ENCODE measurements at places on chromosomes 4 and X. TPM values are rescaled to one million over a fixed set of nuclear protein-coding genes. Genes with fewer than 3 reads are reported as not detected.

Gene ADAMTS3
- total RNA-seq = 6.7 TPM

Gene AMBN
- not detected for total RNA-seq

Gene ALPK1
- total RNA-seq = 5.1 TPM

Gene BGN
- total RNA-seq = 0.16 TPM

Gene MAGEA9B
- total RNA-seq = not detected

Gene IL2
- total RNA-seq = not detected

Gene ARR3
- not detected for total RNA-seq

Gene IL1RAPL1
- not detected for total RNA-seq

GRCh38 chrX:40272141-40272540, 174.4 kb upstream of the BCOR start:
- no peak for DNase-seq

- DNase-seq = no peak
Measured at GRCh38 chrX:13690836-13691235, 1.9 kb downstream of the RAB9A start.

- no peak for DNase-seq
Measured at GRCh38 chr4:139508581-139509237, 47.3 kb downstream of the SETD7 start.

DNA sequence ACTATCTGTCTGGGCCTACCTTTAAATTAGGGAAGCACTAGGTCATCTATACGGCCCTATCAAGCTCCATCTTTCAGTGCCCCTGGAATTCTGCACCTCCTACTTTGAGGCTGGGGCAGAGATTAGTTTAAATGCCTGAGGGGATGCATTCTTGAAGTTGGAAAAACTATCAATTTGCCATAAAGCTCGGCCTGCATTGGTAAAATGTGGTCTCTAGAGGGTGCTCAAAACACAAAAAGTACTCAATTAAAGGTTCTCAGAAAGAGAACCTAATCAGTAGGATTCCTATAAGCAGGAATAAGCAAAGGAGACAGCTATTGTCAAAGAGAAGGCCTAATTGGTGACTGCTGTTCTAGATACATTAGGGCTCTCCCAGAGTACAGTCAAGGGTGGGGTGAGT, 111.7 kb downstream of the AMER1 start:
- DNase-seq = peak; percentile 10

DNA sequence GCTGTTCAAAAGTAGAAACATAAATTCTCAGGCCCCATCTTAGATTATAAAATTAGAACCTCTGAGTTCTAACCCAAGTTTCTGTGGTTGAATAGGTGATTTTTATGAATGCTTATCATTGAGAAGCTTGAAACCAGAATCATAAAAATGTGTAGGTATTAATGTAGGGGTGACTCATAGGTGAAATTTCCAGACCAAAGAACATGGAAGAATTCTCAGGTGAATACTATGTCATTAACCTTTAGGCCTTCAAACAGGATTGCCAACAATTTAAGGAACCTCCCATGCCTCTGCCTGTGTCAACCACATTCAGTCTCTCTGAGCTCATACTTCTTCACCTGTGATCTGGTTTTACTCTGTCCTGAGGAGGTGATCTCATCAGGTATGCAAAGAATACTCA, 177.8 kb downstream of the NPFFR2 start:
- no peak for DNase-seq

DNA sequence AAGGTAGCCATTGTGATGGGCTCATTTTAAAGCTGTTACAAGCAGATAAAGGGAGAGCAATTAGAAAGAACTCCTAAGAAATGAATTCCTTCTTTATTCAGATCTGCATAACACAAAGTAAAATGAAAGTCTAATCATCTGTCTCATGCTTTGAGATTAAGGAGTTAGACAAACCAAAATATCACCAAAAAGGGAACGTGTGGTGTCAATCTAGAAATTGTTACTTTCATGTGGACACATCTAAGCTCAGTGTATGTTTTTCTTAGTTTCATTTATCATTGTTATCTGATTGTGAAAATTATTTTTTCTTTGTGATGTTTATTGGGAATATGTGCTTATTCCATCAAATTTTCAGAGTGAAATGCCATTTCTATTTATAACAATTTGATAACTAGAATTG, 80.3 kb downstream of the BANK1 start:
- DNase-seq = no peak

GRCh38 chrX:9133426-9133825, 99.5 kb upstream of the FAM9B start:
- no peak for DNase-seq

DNA sequence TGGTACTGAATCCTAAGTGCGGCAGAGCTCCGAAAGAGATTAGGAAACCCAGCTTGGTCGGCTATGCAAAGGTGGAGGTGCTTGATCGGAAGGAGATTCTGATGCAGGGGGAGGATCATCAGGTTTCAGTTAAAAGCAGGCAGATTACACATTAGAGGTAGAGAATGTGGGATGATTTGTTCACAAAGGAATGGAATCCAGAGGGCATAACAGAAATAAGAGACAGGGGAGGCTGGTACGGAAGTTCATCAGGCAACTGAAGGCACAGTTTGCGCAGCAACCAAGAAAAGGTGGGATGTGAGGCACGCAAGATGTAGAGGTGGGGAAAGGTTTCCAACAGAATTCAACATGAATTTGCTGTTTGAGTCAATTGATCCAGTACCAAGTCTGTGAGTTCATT, 424 bp upstream of the ZNF330 start:
- DNase-seq = no peak

GRCh38 chrX:107683124-107683895, 55.0 kb downstream of the PRPS1 start:
- no peak for DNase-seq

- no peak for DNase-seq
Measured at GRCh38 chr4:46520361-46520760, 130.4 kb upstream of the GABRA2 start.

- no peak for DNase-seq
Measured at GRCh38 chrX:37787423-37787869, 7.6 kb downstream of the CYBB start.

DNA sequence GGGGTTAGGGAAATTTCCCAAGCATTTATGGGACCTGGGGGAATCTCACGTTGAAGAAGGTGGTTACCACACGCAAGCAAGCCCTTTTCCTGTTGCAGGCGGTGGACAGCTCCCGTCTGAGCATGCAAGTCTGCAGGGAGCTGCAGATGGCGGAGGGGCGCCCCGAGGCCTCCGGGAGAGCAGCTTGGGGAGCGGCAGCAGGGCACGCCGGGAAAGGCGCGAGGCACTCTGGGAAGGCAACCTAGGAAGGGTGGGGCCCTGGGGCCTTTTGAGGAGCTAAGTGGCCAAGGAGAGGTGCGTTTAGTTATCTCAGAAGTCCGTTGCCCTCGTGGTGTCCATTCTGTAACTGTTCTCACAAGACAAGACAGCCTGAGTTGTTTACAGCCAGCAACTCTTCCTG, 57.0 kb upstream of the SLC25A4 start:
- no peak for DNase-seq

GRCh38 chrX:133796282-133796681, 189.1 kb downstream of the GPC3 start:
- DNase-seq = no peak

DNA sequence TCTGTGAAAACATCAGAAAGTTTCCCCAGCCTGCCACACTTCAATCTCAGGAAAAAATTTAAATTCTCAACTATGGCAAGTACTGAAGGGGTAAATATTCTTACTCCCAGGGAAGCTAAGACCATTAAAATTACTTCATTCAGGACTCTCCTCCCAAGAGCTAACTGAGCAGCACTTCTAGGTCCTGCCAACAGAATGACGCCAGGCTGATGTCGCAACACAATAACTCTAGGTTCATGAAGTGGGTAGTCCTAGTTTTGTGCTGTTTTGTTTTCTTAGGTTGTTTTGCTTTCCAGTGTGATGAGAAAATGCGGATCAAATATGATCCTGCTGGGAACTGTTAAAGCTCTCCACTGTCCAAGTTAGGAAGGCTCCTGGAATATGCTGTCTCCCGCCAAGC, 180.0 kb downstream of the NKX6-1 start:
- DNase-seq = no peak

- no peak for DNase-seq
Measured at GRCh38 chrX:69070949-69071650, 94.2 kb downstream of the PJA1 start.

DNA sequence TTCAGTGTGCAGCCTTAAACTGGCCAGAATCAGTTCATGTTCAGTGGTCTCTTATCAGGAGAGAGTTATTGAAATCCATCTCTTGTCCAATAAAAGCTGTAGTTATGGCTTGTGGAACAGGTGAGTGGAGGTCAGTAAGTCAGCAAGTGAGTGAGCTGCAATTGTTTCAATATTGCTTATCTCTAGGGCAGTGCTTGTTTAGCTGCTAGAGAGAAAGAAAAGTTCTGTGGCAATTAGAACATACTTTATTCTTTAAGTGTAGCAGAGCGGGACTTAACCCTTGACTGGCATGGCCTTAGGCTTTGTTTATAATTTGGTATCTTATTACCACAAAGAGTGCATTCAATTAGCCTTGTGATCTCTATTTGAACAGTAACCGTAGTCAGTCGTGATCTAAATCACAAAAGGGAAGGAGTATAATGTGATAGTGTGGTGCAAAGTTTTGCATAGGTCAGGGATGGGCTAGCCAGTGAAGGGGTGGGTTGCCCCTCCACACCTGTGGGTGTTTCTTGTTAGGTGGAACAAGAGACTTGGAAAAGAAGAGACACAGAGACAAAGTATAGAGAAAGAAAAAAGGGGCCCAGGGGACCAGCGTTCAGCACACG, 6.9 kb upstream of the ETDC start:
- DNase-seq = no peak

DNA sequence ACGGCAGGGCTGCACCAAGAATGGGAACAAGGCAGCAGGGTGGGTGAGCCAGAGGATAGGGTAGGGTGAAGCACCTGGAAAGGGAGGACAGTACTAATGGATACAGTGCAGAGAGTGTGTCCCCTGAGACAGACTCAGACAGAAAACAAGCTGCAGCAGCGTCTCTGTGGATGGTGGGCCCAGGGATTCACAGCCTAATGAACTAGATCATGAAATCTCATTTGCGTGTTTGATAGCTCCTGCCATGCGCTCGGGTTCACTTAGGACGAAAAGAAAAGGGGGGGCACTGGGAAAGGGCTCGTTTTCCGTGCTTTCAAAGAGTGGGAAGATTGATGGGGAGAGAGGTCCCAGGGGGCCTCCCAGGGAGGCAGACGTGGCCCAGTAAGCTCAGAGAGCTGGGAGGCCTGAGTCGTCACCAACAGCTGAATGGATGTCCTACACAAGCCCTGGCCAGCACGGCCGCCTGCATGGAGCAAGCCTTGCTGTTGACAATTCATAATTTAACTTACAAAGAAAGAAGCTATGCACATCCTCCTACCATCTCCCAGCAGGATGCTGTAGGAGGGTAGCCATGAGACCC, 446.9 kb downstream of the BCOR start:
- DNase-seq = no peak

GRCh38 chr4:138805736-138806135, 209.8 kb upstream of the NOCT start:
- DNase-seq = no peak

DNA sequence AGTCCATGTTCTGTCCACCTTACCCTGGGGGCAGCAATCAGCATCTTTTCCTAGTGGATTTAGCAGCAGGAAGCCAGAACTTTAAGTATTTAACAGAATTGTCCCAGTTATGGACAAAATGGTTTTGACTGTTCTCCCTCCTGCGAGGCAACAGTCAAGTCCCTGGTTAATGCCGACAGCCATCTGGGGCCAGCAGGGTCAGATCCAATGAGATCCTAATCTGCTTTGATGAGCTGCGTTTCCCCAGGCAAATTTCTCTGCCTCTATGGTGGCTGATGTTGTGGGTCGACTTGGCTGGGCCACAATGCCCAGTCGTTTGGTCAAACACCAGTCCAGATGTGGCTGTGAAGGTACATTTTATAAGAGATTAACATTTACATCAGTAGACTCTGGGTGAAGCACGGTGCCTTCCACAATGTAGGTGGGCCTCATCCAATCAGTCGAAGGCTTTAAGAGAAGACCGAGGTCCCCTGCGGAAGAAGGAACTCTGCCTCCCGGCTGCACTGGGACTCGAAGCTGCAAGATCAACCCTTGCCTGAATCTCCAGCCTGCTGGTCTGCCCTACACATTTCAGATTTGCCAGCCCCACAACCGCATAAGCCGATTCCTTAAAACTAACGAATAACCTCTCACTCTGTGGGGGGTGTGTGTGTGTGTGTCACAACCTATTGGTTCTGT, 89.0 kb upstream of the C4orf50 start:
- DNase-seq = no peak

All from SJCRH30 (cell line).